ENCODE measurements at places on chromosomes 5 and 9.

DNA sequence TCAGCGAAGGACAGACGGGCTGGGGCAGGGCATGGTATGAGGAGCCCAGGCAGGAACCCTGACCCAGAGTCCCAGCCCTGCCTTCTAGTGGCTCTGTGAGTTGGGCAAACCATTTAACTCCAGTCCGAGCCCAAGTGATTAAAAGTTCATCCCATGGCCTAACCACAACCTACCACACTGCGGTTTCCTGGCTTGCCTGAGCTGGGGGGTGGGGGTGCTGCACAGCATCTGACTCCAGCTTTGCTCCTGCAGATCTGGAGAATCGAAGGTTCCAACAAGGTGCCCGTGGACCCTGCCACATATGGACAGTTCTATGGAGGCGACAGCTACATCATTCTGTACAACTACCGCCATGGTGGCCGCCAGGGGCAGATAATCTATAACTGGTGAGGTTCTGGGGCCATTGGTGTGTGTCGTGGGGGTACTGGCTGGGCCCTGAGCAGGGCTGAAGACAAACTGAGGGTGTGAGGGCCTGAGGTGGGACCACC, 49.0 kb downstream of the STOM start:
- DNase-seq = no peak

DNA sequence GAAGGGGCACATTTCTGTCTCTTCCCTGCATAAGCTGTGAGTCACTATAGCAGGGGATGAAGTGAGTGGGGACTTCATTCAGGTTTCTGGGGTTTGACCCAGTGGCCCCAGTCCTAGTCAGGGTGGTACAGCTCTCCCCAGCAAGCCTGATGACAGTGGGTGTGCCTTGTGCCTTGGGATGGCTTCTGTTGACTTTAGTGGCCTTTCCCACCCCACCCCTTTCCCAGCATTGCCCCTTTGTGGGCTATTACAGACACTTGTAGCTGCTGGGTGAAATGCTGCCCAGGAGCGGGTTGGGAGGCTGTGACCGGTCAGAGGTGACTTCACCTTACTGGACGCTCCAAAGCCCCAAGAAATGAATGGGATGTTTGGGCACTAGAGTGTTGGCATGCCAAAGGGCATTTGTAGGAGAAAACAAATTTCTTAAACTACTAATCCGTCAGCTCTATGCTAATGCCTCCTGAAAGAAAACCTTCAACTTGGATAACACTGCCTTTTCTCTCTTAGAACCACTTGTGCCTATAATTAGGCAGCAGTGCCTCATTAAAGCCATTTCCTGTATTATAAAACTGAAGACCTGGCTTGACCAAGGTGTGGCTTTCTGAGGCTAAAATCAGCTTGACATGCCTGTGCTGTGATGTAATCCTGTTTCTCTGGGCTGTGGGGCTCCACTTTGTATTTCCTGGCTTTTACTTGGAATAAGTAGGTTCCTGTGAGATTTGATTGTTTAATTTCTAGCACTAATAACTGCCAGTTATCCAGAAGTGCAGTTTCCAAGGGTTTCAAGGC, 119.0 kb upstream of the SLC25A48 start:
- no peak for DNase-seq

DNA sequence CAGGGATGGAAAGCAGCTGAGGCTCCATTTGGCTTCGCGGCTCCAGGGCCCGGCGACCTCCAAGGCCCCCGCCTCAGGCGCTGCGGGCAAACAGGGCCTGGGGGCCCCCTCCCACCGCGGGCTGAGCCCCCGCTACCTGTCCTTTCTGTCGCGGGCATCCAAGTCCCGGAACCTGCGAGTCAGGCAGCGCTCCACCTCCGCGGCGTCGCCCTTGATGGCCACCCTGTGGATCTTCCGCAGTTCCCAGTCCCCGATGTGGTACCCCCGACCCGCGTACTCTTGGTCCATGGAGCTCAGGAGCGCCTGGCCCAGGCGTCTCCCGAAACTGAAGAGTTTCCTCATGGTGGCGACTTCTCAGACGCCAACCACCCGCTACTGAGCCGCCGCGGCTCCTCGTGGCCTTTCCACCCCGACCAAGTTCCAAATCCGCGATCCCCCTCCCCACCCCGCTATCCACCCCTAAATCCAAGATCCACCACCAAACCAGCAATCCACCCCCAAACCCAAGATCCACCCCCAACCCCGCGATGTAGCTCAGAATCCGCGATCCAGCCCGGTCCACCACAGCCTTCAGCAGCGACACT, 86.5 kb upstream of the CCDC180 start:
- no peak for DNase-seq

DNA sequence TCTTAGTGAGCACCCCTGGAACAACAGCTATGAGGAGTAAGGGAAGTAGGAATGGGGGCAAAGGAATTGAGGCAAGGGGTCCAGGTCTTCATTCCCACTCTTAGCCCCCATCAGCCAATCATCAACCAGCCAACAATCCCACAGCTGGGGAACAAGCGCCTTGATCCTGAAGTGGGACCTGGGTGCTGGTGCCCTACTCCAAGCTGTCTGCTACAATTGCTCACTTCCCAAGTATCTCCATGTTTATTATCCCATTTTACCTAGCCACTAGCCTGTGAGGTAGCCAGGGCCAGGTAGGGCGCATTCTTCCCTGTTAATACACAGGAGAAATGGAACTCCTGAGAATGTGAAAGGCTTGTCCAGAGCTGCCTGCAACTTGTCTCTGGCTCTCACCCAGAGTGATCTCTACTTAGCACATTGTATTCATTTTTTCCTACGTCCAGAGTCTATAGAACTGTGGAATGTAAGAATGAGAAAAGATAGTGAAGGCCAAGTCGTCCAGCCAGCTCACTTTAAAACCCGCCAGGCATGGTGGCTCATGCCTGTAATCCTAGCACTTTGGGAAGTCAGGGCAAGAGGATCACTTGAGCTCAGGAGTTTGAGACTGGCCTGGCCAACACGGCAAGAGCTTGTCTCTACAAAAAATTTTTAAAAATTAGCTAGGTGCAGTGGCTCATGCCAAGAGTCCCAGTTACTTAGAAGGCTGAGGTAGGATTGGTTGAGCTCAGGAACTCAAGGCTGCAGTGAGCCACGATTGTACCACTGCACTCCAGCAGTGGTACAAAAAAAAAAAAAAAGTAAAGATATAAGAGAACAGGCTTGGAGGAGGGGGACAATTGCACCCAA, 6.2 kb upstream of the DNAJC18 start:
- DNase-seq = no peak

- DNase-seq = no peak
These were observed 158.7 kb downstream of the NMUR2 start for GRCh38 chr5:152246401-152246800.

DNA sequence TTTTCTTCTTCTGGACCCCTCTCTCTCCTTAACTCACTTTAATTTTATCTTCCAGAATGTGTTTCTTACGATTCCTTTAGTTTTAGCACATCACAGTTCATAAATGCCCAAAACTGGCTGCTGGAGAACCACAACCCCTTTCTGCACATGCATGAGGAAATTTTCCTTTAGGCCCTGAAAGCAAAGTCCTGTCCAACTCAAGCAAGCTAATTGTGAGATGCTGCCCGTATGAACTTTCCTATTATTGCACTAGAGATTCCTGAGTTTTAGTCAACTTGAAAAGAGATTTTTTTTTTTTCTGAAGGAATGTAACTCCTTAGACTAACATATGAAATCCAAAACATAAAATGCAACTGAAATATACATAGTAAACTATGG, 52.1 kb upstream of the DAB2 start:
- no peak for DNase-seq

- no peak for DNase-seq
These were observed 102.1 kb downstream of the SUSD1 start for GRCh38 chr9:112072721-112073638.

DNA sequence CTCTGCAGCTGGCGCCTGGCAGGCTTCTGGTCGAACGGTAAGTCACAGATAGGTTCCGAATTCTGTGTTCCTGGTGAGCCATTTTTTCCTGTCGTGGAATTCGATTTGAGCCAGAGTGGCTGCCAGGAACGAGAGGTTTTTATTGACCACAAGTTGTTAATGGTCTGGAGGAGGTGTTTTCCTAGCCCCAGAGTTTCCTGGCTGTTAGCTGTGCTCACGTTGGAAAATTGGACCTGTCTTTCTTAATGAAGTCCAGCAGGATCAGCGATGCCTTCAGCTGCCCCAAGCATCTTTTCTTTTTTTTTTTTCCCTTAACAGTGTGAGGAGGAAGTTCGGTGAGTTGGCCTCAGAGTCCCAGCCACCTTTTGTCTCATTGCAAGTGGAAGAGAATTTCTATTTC, 62.9 kb downstream of the COL5A1 start:
- DNase-seq = no peak

- DNase-seq = no peak
These were observed 501.0 kb upstream of the EDIL3 start for GRCh38 chr5:84885485-84886258.

DNA sequence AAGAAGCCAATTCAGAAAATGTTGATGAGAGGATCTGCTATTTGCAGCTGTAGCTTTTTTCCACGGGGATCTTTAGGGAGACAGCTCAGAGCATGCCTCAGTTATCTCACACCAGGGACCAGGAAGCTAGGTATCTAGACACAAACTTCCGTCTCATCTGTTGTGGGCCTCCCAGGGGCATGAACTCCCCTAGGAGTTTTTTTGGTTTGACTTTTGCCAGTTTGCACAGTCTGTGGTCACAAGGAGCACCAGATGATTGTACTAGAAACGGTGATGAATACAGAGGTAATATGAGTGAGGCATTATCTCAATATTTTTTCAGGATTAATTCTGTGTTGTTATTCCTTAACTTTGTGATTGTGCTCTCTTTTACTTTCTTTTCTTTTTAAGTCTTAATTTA, 533.2 kb upstream of the SEMA6A start:
- no peak for DNase-seq

GRCh38 chr5:137309290-137309689, 189.8 kb downstream of the SPOCK1 start:
- no peak for DNase-seq

DNA sequence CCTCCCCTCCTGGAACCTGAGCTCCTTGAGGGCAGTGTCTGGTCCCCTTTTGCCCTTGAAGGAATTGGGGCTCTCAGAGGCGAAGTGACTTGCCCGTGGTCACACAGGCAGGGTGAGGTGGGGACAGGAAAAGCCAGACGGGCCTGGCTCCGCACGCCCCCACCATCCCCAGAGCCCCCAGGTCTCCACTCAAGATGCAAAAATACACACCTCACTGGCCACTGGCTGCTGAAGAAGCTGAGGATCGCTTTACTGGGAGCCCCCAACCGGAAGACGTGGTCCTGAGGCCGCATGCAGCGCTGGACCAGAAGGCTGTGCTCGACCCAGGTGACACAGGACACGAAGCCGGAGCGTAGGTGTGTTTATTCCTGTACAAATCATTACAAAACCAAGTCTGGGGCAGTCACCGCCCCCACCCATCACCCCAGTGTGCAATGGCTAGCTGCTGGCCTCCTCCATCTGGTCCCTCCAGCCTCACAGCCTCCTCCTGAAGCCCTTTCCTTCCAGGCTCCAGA, 7.6 kb upstream of the AK1 start:
- no peak for DNase-seq

DNA sequence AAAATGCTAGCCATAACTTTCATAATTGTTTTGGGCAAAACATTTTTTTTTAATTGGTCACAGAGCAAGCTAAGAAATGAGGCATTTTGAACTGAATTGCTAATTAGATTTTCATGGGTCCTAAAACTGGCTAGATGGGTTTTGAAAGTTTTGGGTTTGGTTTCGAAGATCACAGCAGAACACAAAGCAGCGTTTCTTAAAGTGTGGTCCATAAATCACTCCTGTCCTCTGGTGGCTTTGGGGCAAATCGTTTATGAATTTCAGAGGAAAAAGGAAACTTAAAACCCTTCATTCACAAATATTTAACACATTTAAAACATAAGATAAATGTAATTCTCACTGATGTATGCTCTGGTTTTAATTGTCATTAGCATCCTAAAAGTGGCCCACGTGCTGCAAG, 503.7 kb downstream of the SPATA31D1 start:
- DNase-seq = no peak

- no peak for DNase-seq
These were observed 97.7 kb upstream of the CDH6 start for GRCh38 chr5:31095796-31096195.

DNA sequence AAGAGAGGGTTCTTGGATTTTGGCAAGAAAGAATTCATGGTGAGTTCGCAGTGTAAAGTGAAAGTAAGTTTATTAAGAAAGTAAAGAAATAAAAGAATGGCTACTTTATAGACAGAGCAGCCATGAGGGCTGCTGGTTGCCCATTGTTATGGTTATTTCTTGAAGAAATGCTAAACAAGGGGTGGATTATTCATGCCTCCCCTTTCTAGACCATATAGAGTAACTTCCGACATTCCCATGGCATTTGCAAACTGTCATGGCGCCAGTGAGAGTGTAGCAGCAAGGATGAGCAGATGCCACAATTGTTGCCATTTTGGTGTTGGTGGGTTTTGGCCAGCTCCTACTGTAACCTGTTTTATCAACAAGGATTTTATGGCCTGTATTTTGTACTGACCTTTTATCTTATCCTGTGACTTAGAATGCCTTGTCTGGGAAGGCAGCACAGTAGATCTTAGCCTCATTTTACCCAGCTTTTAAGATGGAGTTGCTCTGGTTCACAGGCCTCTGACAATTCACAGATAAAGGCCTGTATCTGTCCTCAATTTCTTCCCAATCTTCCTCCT, 1026.1 kb upstream of the DMAC1 start:
- no peak for DNase-seq

DNA sequence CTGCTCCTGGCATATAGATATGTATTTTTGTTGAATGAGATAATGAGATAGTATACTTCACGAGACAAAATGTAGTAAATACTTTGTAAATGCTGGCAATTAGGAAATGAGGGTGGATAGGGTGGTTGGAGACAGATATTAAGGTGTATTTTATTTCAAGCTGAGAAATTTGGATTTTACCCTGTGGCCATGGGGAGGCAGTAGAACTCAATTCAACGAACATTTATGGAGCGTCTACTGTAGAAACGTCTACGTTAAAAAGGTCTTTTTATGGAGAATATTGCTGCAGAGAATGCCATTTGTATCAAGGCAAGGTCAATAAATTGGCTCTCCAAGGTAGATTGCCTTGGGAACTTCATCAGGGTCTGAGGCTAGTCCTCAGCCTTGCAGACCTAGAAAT, 21.5 kb upstream of the RALGPS1 start:
- DNase-seq = no peak

- no peak for DNase-seq
These were observed 67.4 kb upstream of the PTCH1 start for GRCh38 chr9:95584176-95584575.

- no peak for DNase-seq
These were observed 504.3 kb downstream of the AGTPBP1 start for GRCh38 chr9:85237478-85237877.

GRCh38 chr9:123425836-123426365, 69.9 kb downstream of the CRB2 start:
- no peak for DNase-seq

GRCh38 chr5:105639068-105639467, 2031.7 kb downstream of the EFNA5 start:
- no peak for DNase-seq

GRCh38 chr9:34689512-34689911, 1.6 kb downstream of the CCL19 start:
- DNase-seq = no peak

GRCh38 chr9:100720922-100721321, 143.0 kb downstream of the CAVIN4 start:
- DNase-seq = no peak

- DNase-seq = no peak
These were observed 112.5 kb downstream of the MPDZ start for GRCh38 chr9:13166996-13167395.

Measured in cerebellar nuclear complex (tissue), 1 donor.